Lung microvascular endothelial cell (primary cell): ENCODE measurements at places on chromosomes 2 and 18. TPM values are rescaled to one million over a fixed set of nuclear protein-coding genes. Genes with fewer than 3 reads are reported as not detected.
A peak's percentile ranks its signal among the peaks of the same experiment; 100 is the strongest.

- DNase-seq, result no peak
These were observed 49.3 kb upstream of the PLB1 start for GRCh38 chr2:28446531-28446930.

- DNase-seq, result no peak
These were observed 66.8 kb upstream of the RIOK3 start for GRCh38 chr18:23386317-23386716.

DNA sequence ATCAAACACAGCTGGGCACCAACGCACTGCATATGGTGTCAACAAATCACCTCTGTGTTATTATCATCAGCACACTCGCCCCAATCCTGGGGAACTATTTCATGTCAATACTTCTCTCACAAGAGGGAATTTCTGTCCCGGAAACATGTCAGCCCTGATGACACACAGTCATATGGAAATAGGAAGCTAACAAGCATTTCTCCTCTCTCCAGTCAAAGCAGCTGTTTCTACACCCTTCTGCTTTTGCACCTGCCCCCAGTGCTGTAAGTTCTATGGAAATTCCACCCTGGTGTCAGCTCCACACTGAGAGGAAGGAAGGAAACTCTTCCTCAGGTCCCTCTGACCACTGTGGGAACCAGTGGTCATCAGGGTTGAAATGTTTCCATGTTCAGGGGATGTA is 447.6 kb upstream of the ID2 start:
- no peak for DNase-seq

DNA sequence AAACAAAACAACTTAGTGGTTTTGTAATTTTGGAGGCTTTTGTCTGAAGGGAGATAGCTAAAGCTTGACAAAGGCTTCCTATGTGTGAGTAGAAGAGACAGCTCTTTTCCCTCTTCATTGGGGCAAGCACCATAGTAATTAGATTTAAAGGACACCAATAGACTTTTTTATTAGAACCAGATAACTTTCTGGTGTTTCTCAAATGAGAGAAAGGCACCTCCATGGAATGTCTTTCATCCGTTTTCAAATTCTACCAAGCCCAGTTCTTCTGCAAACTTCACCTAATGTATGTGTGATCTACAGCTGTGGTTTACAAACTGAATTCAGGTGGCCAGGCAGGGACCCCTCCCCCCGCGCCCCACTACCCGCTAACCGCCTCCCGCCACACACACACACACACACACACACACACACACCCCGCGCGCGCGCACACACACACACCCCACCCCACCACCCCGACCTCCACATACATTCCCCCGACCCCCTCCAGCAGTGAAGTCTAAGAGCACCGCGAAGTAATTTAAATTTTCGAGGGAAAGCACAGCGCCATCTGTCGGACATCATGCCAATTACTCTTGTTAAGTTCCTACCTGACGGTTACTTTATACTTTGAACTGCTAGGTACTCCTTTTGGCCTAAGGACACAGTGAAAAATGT is 31.6 kb upstream of the PPP1R1C start:
- peak; percentile 80 for DNase-seq

DNA sequence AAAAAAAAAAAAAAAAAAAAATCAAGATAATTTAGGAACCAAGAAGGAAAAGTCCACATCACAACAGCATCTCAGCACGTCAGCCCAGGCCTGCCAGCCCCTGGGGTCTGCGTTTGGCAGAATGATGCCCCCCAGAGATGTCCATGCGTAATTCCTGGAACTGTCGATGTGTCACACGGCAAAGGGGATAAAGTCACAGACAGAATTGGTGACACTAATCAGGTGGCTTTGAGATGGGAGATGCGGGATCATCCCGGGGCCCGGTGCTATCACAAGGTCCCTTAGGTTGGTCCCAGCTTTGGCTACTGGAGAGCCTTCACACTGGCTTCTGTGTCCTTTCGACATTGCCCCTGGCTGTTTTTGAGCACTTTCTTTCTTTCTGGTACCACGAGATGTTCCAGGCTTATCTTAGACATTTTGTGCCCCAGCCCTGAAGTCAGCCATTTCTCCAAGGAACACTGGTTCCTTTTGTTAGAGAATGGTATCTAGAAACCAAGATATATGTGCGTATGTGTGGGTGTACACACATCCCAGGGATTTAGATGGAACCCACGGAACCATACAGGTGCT is 20.7 kb downstream of the RAMP1 start:
- no peak for DNase-seq

GRCh38 chr18:3623769-3624545 is 174.0 kb downstream of the TGIF1 start:
- peak; percentile 92 for DNase-seq

DNA sequence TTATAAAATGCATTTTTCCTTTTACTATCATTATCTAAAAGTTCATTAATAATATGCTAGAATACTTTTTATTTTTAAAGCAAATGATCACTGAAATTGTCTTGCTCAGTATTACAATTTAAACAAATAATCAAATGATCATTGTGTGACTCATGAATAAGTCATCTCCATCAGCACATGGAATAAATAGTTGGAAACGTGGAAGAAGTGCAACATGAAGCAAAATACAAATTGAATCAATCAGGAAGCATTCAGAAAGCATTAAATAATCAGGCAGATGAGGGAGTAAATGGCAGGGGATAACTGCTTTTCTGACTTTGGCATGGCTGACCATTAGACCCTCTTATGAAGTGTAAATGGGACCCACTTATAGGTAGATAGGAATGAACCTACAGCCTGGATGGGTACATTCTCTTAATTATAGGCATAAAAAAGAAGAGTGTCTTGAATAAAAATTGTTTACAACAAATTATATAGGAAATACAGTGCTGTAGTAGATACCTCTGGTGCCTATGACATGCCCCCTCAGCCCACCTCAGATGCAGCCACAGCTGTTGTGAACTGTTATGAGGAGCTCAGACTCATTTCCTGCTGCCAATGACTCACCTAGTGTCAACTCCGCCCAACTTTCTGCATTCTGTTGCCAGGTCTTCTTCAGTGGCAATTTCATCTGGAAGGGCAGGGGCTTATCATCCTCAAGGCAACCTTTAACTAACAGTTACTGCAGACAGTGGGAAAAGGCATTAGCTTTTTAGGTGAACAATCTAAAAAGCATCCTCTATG is 936.0 kb downstream of the TRIB2 start:
- peak; percentile 79 for DNase-seq

- no peak for DNase-seq
These were observed 8.6 kb upstream of the RALB start for GRCh38 chr2:120243875-120244553.

DNA sequence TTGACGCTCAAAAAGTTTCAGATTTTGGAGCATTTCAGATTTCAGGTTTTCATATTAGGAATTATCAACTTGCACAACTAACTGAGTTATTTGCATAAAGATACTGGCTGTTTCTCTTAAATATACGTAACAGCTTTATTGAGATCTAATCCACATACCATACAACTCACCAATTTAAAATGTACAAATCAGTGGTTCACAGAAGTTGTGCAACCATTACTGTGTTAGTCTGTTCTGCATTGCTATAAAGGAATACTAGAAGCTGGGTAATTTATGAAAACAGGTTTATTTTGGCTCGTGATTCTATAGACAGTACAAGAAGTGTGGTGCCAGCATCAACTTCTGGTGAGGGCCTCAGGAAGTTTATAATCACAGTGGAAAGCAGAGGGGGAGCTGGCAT is 8.2 kb downstream of the ATIC start:
- DNase-seq, result no peak

DNA sequence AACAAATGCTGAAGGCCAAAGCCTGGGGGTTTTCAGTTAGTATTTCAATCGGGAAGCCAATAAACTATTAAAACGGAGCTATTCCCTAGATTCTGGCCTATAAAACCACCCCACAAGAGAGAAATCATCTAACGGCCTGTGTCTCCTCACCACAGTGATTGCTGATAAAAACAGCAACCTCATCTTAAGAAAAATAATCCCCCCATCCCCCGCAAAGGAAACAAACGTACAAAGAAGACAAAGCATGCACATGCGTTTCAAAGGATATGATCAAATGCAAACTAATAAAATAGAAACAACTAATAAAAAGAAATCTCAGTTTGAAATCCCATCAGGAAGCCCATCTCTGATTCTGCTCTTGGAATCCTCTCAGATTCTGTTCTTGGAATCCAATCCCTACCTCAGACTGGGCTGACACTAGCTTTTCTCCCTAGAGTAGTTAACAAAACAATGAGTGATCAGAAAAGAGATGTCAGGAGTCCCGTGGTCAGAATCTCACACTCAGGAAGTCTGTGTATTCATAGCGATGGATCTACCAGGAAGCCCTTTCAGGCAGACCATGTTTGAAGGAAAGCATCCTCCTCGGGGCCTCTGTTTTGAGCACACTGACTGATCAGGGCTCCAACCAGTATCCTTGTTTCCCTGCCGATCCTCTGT is 150.7 kb downstream of the THADA start:
- DNase-seq, result peak; percentile 62

Gene PPP4R3B
- total RNA-seq, result 28.5 and 36.3 TPM in 2 replicates

Gene TCF23
- total RNA-seq, result not detected in 2 replicates

Gene SKA1
- 1.4 and 4.6 TPM in 2 replicates for total RNA-seq

Gene AQP12A
- not detected in 2 replicates for total RNA-seq

Gene PPP1R1C
- total RNA-seq, result 0.22 TPM in 1 of 2 replicates, not detected in the other
